ENCODE measurements at places on chromosomes 6 and 20.

DNA sequence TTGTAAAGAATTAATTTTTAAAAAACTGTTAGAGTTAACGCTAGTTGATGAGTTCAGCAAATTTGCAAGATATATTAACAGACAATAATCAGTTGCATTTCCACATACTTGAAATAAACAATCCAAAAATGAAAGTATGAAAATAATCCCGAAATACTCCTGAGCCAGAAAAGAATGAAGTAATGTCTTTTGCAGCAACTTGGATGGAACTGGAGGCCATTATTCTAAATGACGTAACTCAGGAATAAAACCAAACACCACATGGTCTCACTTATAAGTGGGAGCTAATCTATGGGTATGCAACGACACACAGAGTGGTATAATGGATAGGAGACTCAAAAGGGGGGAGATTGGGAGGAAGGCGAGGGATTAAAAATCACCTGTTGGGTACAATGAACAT, 872.9 kb upstream of the GJE1 start:
- DNase-seq, result no peak

GRCh38 chr6:168004023-168004422, 6.6 kb downstream of the KIF25 start:
- DNase-seq, result no peak

DNA sequence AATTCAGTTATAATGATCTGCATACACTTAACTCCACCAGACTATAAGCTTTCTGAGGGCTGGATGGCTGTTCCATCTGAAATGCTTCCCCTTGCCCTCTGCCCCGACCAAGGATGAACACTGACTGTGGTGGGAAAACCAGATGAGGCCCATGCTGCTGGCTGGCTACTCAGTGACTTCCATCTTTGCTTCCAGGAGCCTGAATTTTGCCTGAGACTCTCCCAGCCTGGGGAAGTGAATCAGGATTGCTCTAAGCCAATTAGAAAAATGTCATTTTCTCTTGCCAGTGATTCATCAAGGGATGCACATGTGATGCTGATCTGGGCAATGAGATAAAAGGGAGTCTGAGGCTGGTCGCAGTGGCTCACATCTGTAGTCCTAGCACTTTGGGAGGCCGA, 1.7 kb upstream of the TOMM34 start:
- no peak for DNase-seq

DNA sequence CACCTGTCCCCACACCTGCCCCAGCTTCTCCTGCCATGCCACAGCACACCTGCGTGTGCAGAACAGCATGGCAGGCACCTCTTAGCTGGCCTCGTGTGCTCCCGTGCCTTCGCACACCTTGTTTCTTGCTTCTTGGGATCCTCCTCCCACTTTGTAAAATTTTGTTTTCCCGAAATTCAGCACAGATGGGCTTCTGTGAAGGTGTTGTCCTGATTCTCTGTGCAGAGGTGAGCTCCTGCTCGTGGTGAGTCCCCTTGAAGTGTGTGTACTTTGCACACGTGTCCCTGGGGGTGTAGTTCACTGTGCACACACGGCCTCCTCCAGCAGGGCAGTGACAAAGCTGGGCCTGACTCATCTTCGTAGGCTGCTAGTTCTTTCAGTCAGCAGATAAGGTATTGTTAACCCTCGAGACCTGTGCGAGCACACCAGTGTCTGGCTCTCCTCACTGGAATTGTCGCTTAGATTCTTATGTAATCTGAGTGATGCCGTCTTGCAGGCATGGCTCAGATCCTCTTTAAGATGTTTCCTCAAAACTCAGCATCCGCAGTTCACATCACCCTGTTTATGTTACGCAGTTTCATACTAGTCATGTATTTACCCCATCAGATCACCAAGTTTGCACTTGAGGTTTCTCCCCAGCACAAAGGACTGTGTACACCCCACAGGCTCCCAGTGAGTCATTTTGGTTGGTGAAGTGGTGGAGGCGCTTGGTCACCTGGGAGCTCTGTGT, 77.7 kb downstream of the CDYL start:
- DNase-seq, result no peak

DNA sequence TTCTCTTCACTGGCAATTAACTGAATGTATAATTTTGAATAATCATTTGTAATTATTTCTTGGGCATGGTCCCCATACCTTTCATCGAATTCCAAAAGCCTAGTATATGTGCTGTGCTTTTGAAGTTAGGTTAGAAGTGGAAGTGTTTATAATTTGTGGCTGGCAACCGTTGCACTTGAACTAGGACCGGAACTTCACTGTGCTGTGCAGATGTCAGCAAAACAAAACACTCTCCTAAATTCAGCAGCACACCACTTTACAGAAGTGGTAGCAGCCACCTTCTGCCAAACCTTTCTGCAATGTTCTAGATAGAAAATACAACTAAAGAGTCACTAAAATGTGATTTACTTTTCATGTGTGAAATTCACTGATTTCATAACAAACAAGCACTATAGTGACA, 111.9 kb downstream of the FAM83B start:
- no peak for DNase-seq

DNA sequence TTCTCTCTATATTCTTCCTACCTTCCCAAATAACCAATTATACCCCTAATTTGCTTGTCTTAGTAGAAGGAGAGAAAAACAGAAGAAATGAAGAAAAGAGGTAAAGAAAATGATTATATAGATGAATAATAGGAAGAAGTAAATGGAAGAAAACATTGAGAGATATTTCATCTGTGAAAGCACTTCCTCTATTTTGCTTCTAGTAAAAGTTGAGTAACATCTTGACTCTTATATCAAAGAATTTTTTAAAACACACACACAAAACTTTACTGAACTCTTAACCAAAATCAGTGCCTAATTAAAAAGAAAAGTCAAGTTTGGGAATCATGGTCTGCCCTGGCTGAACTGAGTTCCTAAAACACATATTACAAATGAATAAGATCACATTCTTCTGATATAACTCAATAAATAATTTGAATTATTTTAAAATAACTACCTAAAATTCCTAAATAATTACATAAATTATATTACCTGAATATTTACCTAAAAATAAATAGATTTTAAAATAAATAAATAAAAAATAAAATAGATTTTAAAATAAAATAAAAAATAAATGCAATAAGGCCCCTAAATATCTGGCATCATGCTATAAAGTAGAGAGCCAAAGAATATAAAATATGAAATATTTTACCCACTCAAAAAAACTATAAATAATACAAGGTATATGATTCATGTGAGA, 8.8 kb downstream of the SLC17A2 start:
- DNase-seq, result no peak

DNA sequence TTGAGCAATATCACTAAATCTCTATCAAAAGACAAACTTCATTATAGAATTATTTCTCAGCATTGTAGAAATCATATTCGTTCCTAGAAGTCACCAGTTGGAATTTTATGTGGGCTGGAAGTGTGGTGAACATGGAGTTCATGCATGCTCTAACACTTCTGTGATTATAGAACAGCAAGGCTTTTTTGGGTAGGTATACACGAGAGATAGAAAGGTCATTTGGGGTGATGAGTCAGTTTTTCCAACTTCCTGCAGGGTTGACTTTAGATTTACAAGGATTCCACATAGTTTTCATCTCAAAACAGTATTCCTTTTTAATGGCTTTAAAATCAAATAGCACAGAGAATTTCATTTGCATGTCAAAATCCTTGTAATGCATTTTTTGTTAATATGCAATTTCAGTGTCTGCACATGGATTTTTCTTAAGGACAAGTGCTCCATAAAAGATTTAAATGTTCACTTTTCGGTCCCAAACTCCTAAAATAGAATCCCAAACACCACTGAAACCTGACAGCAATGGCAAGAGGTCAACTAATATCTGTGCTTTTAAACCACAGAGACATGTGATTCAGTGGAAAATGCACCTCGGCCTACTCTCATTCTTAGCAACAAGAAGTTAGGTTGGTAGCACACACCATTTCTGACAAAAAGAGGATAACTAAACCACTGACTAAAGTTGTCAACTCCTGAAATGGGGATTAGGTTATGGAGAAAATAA, 211.0 kb downstream of the MOXD1 start:
- no peak for DNase-seq

GRCh38 chr6:110430236-110430635, 14.9 kb upstream of the DDO start:
- no peak for DNase-seq

GRCh38 chr20:3014662-3015061, 28.8 kb upstream of the GNRH2 start:
- DNase-seq, result no peak

- DNase-seq, result no peak
These were observed 397.4 kb upstream of the PLCB4 start for GRCh38 chr20:8671370-8671961.

DNA sequence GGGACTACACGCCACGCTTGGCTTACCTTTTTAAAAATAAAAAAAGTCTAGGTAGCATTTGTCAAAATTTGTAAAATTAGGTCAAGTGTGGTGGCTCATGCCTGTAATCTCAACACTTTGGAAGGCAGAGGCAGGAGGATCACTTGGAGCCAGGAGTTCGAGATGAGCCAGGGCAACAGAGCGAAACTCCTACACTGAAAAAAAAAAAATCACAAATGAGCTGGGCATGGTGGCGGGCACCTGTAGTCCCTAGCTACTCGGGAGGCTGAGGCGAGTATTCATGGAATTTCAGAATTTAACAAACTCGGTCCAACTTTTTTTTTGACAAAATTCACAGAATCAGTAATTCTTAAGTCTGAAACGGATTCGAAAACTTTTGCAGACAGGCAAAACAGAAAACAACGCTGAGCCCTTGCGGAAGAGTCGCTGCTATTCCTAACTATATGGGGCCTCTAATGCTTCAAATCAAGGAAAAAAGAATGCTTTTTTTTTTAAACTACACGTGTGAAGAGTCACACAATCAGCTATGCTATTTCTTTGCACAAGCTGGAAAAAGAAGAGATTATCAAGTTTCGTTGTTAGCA, 62.9 kb downstream of the GTF2H5 start:
- DNase-seq, result no peak

DNA sequence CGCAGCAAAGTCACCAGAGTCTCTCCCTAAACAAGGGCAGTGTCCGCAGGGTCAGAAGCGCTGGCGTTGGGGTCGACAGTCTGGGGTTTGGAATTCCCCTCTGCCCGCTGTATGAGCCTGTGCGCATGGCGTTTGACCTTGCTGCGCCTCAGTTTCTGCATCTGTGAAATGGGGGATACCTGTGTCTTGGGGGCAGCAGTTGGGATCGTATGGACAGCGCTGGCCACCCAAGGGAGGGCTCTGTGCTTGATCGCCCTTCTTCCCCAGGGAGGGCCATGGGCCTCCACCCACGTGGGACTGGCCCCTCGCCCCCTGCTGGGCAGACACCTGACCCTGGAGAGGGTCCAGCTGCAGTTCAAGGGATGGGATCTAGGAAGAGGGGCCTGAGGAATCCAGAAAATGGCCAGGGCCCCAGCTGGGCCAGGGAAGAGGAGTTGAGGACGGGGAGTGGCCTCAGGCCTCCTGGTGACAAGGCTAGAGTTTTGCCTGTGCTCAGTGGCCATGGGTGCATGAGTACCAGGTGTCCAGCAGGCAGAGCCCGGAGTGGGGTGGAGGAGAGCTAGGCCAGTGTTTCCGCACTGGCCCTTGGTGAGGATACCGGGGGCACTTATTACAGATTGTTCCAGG, 26.4 kb upstream of the PHACTR3 start:
- DNase-seq, result no peak

DNA sequence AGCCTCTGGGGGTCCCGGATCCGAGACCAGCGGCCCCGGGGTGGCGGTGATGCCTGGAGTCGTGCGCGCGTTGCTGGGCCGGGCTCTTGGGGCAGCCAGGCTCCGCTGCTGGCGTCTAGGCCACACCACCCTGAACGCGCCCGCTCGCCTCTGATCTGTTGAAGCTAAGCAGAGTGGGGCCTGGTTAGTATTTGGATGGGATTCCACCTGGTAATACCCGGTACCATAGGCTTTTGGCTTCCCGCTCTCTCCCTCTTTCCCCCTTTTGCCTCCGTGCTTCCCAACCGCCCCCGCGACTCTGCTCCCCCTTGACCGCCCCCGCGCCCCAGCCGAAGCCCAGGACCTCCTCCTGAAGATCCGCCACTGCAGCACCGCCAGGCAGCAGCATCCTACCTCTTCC, 1383.5 kb upstream of the DEFB115 start:
- DNase-seq, result no peak

DNA sequence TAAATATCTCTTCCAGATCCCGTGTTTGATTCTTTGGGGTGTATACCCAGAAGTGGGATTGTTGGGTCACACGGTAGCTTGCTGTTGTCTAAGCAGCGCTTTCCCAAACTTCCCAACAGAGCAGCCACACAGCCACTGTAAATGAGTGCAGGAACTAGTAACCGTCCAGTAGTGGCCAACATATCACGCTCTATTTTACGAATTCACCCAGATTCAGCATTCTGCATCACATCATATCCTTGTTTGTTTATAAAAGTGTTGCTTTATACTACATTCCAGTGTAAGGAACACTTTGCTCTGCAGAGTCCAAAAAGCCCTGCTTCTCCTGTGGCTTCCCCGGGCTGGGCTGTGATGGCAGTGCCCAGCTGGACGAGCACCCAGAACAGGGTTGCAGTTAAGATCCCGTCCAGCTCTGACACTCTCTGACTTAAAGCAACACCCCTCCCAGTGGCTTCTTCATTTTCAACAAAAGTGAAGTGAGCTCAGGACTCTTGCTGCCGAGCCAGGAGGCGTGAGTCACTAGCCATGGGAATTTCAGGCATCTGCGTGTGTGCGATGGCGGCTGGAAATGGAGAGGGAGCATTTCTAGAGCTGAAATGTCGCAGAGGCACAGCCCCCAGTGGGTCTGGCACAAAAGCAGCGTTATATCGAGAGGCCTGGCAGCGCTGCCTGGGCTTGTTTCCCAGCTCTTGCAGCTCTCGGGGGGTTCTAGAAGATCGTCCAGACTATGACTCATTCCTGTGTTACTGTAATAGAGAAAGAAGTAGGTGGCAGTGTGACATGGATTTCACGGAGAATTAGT, 216.3 kb upstream of the ECI2 start:
- no peak for DNase-seq

DNA sequence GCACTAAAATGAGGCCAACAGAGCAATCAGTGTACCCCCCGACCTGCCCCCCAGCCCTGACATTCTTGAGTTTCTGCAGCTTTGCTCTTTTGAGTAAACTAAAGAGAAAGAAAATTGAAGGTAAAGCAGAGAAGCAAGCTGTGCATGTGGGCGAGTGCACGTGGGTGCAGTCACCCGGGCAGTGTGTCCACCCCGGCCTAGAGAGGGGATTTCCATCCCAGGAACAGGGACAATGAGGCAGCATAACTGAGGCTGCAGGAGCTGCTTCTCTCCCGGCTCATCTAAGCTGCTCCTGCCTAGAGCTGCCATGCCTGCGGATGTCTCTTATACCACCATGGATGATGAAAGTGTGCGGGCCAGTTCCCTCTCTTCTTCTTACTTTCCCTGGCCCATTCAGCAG, 16.8 kb downstream of the CASS4 start:
- DNase-seq, result no peak

GRCh38 chr20:3248993-3249347, 10.0 kb upstream of the SLC4A11 start:
- DNase-seq, result no peak

DNA sequence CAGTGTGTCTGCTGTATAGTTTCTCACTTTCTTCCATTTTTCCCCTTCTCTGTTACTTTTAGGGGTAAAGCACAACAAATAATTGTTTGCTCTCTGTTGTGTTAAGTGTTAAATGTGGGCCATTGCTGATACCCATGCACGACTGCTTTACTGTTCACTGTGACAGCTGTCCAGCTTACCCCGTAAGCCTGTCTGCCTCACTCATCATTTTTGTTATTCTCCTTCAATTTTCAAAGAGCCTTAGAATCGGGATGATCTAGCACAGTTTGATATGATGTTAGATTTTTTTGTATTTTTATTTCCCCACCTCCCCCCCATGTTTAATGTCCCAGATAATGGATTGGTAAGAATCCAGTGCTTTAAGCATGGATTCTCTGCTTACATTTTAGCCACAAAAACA, 41.2 kb upstream of the MLIP start:
- no peak for DNase-seq

GRCh38 chr6:163354761-163355425, 59.6 kb upstream of the QKI start:
- DNase-seq, result no peak
